ENCODE measurements at places on chromosomes 5 and 9.

DNA sequence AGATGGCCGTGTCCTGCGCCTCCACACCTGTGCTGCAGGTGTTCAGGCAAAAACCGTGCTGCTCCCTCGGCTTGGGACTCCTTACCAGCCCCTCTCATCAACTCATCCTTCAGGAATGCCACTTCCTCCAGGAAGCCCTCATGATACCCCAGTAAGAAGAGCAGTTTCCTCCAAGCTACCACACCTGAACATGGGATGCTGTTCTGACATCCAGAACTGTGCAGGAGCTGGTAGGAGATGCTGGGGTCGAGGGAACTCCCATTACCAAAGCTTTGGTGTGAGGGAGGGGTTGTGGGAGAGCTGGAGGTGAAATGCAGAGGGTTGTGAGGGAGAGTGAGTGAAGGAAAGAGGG is 18.9 kb downstream of the CARD19 start:
- no peak for DNase-seq

DNA sequence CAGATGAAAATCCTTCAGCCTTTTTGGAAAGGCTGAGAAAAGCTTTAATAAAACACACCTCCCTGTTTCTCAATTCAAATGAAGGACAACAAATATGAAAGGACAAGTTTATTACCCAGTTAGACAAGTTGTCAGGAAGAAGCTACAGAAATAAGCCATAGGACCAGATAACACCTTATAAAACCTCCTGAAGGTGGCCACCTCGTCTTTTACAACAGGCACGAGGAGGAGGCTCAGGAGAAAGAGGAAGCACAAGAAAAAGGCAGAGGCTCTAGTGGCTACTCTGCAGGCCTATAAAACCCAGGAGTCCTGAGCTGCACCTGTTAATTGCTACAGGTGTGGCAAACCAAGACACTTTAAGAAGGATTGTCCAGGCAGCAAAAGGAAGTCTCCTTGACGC is 352.1 kb upstream of the CDH18 start:
- DNase-seq = no peak

DNA sequence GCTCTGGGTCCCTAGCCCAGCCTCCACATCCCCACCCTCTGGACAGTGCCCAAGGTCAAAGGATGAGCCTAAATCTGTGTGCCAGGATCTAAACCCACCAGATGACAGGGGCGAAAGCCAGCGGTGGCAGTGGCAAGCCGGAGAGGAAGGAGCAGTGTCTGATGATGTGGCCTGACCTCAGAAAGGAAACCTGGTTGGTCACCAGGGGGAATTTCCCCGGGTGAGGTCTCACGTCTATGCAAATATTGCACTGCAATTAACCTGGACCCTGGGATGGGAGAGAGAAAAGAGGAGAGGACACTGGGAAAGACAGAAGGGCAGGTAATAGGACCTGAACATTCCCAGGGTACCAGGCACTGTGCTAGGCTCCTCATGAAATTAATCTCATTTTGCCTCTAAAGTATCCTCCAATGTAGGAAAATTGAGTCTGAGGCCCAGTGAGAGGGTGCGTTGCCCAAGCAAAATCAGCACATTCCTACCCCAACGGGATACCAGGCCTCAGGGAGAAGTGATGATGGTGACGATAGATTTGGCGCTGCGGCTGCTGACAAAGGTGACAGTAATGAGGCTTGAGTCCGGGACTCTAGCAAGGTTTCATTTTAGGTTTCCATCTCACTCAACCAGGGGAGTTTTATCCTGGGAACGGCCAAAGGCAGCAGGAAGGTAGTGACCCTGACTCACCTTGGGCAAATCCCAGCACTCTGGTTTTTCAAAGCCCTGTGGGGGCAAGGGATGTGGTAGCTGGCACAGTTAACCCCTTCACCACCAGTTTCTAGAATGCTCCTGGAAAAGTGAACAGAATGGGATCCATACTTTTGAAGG is 13.4 kb upstream of the TNIP1 start:
- DNase-seq = no peak

DNA sequence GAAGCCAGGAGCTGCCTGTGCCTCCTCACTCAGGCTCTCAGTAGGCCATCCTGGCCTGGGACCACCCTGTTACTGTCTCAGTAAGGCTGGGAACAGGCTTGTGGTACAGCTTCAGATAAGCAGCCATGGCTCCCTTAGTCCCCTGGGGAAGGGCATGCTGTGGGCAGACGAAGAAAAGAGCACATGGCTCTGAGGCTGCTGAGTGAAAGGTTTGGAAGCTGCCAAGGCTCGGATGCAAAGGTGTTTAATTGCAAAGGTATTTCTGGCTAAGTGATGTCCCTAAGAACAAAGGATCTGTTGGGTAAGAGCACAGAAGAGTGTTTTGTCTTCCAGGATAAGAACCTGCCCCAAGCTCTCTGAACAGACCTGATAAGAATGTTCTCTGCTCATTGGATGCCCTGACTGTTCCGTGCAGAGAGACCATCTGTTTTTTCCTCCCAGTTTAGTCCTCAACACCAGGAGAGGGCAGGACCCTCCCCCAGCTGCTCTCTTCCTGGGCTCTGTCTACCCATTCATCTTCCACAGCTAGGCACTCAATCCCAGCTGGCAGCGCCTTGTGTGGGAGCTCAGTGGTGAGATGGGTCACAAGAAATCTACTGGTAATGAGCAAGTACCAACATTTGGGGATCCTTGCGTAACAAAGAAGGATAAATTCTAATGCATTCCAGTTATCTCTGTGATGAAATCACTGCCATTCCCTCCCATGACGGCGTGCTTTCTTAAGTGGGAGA is 17.7 kb downstream of the ANGPTL2 start:
- DNase-seq = peak; percentile 79
